H7 (cell line): ENCODE measurements at places on chromosomes 3 and 15. TPM values are rescaled to one million over a fixed set of nuclear protein-coding genes. Genes with fewer than 3 reads are reported as not detected.

SEMA3F gene
- 40.5 and 44.5 TPM in 2 replicates for total RNA-seq

SOX2 gene
- 233 and 264 TPM in 2 replicates for total RNA-seq

DNA sequence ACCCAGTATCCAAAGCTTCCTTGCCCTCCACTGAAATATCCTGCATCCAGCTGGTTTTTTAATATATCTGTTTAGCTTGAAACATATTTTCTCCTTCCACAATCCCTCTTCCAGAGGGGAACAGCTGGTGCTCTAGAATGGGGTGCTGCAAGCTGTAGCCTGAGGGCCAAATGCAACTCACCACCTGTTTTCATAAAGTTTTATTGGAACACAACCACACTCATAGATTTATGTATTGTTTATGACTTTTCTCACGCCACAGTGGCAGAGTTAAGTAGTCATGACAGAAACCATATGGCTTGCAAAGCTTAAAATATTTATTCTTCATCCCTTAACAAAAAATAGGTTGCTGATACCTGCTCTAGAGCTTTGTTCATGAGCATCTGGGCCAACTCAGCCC is 298.7 kb downstream of the CLSTN2 start:
- DNase-seq: no peak

IQCH gene
- 1.3 and 2.2 TPM in 2 replicates for total RNA-seq

DNA sequence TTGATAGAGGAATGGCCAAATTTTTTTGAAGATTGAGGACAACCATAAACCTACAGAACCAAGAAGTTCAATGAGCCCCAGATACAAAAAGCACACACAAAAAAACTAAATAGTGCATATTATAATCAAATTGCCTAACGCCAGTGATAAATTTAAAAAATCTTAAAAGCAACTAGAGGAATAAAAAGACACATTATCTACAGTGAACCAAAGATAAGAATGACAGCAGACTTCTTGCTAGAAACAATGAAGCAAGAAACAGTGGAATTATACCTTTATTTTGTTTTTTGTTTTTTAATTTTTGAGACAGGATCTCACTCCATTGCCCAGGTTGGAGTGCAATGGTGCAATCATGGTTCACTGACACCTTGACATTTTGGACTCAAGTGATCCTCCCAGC is 9.9 kb upstream of the SAMD7 start:
- DNase-seq: no peak

TUSC7 gene
- not detected in 2 replicates for total RNA-seq

WDR76 gene
- total RNA-seq: 19.3 and 21.3 TPM in 2 replicates
